KG1 (cell line): ENCODE measurements at places on chromosomes 11 and 22.
A peak's percentile ranks its signal among the peaks of the same experiment; 100 is the strongest.

- DNase-seq: no peak
These were observed 49.9 kb downstream of the TSPAN18 start for GRCh38 chr11:44776551-44777208.

DNA sequence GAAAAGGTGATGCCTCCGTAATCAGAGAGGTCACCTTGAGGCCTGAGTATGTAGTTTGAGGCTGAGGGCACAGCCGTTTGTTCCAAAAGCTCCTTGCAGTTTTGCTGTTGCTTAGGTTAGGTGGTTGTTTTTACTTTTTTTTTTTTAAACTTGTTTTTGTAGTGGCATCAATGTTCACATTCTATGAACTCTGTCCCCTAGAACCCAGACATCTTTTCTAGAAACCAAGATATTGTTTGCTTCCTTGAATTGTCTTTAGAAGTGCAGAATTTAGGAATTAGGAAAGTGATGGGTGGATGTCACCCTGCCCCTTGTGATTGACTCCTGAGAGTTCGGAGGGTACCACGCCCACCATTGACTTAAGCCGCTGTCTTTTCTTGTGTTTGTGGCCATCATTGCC is 35.7 kb upstream of the ETS1 start:
- no peak for DNase-seq

GRCh38 chr11:32136657-32137056 is 45.8 kb downstream of the RCN1 start:
- DNase-seq: no peak

GRCh38 chr22:24578355-24579257 is 14.3 kb downstream of the LRRC75B start:
- DNase-seq: no peak

GRCh38 chr11:117423046-117423575 is 95.5 kb downstream of the CEP164 start:
- DNase-seq: no peak

DNA sequence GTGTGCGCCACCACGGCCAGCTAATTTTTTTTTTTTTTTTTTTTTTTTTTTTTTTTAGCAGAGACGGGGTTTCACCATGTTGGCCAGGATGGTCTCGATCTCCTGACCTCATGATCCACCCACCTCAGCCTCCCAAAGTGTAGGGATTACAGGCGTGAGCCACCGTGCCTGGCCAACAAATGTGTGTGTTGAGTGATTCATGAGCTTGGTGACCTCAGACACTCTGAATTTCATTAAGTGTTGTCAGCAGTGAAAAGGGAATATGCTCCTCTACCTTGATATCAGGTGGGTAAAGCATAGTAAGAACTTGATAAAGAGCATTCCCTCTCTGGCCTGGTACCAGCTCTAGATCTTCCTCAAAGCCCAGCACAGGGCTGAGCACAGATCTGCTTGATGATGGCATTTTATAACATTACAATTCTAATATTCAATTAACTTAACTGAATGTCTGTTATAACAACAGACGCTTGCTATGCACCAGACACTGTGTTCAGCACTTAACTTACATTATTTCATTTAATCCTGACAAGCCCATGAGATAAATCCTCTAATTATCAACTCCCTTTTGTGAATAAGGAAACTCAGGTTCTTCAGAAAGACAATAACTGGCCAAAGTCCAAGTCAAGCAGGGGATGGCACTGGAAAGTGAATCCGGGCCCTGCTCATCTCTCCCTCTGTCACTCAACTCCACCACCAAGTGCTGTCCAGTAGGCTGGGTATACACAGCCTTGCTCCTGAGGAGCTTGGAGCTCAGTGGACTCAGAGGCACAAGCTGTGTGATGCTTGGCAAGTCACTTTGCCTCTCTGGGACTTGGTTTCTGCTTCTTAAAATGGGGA is 13.0 kb downstream of the TBC1D10A start:
- no peak for DNase-seq

GRCh38 chr11:37712251-37712650 is 1114.2 kb upstream of the RAG2 start:
- DNase-seq: no peak

- DNase-seq: peak; percentile 55
These were observed 12.4 kb downstream of the CRELD2 start for GRCh38 chr22:49930596-49931412.

GRCh38 chr11:3091846-3092602 is 34.8 kb upstream of the CARS1 start:
- DNase-seq: peak; percentile 51

GRCh38 chr11:105298630-105299029 is 159.1 kb upstream of the CARD18 start:
- DNase-seq: no peak

GRCh38 chr11:70016666-70017367 is 61.3 kb upstream of the ANO1 start:
- no peak for DNase-seq

GRCh38 chr22:46998331-46998730 is 235.9 kb downstream of the TBC1D22A start:
- no peak for DNase-seq

DNA sequence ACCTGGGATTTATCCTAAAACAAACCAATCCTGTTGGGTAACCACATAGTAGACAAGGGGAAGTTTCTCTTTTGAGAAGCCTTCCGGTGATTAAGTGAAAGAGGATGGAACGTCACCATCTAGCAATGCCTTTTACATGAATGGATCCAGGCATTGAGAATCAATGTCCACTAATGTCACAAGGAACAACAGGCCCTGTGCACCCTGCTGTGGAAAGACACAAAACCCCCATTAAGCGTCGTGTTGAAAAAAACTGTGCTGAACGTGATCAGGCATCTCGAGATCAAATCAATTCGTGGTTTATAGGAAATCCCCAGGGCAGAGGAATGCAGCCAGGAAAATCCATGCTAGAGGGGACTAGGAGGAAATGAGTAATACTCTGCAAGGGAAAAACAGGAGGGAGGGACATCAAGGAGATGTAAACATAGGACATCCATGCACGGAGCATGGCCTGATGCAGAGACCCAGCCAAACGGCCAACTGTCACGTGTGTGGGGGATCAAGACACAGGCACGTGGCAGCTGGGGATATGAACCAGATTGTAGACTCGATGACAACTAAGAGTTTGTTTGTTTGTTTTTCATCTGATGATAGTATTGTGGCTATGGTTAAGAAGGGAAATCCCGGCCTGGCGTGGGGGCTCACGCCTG is 38.6 kb upstream of the CARS1 start:
- DNase-seq: no peak

DNA sequence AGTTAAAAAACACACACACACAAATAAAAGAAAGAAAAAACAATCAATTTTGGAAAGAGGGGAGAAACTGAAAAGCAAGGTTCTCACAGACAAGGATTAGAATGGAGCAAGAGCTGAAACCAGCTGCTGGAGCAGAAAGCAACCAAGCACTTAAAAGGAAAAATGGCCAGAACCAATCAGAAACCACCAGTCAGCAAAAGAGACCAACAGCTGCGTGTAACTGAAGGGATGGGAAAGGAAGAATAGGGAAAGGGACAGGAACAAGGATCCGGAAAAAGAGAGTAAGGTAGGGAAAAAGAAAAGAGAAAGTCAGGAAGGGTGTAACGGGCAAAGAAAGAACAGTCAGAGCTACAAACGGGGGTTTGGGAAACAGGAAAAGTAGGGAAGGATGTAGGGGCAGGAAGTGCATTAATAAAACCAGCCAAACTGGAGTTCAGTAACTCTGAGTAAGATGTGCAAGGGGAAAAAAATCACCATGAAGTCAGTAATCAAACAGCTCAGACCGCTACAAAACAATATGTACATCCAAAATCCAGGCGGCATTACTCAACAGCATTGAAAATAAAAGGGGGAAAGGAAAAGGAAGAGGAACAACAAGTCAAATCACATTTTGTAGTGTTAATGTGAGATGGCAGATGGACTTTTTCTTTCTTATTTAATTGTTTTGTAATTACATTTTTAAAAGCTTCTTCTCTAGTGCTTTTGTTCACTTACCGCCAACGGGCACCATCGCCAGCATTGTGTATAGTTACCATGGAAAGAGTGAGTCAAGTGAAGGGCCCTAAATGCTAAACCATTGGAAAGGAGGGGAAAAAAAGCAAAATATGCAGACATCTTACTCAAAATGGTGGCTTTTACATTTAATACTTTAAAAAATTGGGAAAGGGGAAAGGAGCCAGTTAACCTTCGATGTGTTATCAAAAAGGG is 49.2 kb downstream of the APOL5 start:
- DNase-seq: no peak

- DNase-seq: no peak
These were observed 347.9 kb upstream of the NCAM1 start for GRCh38 chr11:112613051-112613972.

- no peak for DNase-seq
These were observed 3.6 kb upstream of the MRGPRG start for GRCh38 chr11:3222003-3222855.

DNA sequence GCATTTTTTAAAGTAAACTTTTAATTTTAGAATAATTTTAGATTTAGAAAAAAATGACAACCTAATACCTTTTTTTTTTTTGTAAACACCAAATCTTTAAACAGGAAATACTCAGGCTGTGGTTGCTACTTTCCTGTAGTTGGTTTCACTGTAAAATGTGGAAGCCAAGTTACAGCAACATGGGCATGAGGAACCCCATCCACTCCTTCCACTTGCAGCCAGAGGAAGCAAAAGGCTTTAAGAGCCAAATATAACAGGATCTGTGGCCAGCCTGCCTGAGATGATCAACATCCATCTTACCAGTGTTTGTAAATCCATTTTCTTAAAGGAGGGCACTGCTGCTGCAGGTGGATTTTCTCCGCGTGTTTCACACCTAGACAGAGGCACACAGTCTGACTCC is 66.2 kb downstream of the TNRC6B start:
- DNase-seq: no peak

- no peak for DNase-seq
These were observed 31.3 kb downstream of the CYTH4 start for GRCh38 chr22:37313376-37314314.

DNA sequence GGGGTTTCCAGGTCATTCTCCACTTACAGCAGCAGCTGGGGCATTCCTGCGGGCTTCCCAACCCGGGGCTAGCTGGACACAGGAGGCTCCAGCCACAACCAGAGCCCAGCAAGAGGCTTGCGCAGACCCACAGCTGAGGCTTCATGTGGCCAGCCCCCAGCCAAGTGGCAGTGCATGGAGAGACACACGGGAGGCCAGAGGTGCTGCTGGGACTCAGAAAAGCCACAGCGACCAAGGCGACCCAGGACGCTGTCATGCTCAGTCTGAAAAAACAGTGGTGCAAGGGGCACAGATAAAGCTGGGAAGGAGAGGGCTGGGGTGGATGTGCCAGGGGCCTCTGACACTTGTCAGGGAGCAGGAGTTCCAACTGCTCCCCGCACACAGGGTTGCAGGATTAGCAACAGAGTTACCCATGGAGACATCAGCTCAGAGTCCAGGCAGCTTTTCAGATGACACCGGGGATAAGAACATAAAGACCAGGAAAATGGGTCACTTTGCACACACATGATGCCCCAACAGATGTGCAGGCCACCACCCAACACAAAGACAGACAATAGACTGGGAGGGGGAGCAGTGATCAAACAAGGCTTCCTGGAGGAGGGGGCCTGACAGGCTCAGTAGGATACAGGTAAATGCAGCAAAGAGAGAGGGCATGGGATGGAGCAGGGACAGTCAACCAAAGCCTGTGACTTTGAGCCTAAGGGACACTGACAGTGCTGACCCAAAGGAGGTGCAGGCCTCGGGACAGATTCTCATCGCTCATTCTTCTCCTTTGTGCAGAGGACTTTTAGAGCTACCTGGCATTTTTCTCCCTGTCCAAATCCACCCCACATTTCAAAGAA is 6.9 kb upstream of the NEAT1 start:
- DNase-seq: no peak
